ENCODE measurements at places on chromosomes 1 and 21. TPM values are rescaled to one million over a fixed set of nuclear protein-coding genes. Genes with fewer than 3 reads are reported as not detected.

Gene HMCN1
- not detected for total RNA-seq

Gene LMX1A
- total RNA-seq: not detected

GRCh38 chr1:160520582-160520981 is 2.5 kb downstream of the SLAMF6 start:
- DNase-seq: no peak

Gene NR1I3
- not detected for total RNA-seq

DNA sequence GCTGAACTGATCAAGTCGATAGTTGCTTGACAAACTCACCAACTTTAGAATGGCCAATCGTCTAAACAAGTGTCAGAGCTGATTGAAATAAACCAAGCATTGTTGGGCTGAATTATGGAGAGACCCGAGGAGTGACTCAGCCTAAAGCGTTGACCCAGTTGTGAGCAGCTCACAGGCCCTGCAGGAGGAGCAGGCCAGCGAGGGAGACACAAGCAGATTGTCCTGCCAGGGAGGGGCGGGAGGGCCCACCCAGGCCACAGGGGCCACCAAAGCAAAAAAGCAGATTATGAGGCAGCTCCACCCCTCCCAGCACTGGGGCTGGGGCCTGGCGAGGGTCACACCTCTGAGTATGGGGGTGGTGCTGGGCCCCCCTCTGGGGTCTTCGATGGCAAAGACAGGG is 10.1 kb upstream of the MATN1 start:
- DNase-seq: no peak

DNA sequence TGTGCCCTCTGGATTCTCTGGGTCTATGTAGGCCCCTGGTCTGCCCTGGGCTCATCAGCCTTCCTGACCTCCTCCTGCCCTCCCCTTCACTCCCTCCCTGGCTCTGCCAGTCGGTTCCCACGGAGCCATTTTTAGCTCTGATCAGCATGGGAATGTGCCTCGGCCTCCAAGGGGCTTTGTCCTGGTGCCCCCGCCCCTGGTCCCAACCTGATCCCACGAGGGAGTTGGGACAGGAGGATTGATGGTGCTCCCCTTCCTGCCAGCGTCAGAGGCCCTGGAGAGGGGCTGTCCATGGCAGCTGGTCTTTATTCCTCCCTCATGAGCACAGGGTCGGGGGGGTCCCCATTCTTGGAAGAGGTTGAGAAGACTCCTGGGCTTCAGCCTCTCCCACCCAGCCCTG is 24.9 kb downstream of the ETNK2 start:
- DNase-seq: no peak

Gene BARHL2
- total RNA-seq: not detected

DNA sequence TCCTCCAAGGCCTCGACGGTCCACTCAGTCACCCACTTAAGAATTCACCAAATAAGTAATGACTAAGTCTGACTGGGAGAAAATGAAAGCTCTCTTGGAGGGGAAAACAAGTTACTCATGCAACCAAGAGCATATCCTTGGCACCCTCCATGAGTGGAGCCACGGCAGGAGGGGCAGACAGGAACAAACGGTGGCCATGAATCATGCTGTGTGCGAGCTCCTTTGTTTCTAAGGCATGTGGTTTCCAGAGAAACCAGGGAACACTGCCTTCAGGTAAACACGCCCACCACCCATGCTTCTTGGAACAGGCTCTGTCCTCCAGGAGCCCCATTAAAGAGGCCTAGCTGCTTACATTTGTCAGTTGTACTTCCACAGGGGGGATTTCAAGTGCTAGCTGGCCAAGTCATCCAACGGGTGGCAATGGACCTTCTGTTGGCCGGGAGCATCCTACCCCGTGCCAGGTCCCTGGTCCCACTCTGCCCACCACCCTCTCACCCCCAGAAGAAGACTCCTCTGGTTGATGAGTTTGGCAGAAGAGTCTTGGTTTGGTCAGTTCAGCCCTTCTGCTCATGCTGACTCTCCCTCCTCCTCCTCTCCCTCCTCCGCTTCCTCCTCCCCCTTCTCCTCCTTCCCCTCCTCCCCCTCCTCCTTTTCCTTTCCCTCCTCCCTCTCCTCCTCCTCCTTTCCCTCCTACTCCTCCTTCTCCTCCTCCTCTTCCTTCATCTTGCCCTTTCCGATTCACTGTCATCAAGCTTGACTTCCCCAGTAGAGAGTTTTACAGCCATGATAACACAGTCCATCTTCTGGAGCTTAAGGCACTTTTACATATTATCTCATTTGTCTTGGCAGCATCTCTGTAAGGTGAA is 107.6 kb downstream of the CCDC185 start:
- peak; percentile 11 for DNase-seq

Gene GLMN
- 16.8 TPM for total RNA-seq

Gene ZNF362
- 5.4 TPM for total RNA-seq

DNA sequence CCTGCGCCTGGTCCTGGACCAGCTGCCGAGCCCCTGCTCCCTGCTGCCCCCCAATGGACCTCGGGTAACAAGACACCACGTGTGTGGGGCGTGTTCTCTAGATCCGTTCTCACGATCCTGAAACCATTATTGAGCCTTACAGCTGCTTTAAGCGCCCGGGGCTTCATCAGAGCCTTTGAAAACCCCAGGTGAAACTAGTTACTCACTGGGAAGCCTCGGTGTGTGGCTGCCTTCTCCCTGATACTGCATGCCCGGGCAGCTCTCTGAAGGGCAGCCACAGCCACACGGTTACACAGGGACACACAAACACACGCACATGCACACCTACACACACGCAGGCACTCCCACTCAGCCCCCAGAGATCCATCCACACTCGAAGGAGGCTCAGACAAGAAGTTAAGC is 5.3 kb downstream of the HES2 start:
- peak; percentile 79 for DNase-seq

Gene SAMD13
- total RNA-seq: 0.67 TPM

GRCh38 chr1:242886137-242886536 is 361.6 kb upstream of the PLD5 start:
- DNase-seq: no peak

Gene ADAMTS1
- total RNA-seq: not detected

DNA sequence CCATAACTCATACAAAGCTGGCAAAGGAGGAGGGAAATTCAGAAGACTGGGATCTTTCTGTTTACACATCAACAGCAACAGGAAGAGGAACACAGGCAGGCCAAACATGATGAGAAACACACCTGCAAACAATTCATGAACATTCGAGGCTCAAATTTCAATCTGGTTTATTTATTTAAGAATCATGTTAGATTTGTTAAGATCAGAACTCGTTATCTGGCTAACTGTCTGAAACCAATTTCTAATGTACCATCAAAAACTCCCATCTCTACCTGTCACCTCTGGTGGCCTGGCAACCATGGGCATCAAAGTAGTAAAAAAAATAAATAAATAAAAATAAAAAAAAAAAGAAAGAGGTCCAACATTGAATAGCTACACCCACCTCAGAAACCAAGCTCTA is 9.8 kb downstream of the LBR start:
- no peak for DNase-seq

DNA sequence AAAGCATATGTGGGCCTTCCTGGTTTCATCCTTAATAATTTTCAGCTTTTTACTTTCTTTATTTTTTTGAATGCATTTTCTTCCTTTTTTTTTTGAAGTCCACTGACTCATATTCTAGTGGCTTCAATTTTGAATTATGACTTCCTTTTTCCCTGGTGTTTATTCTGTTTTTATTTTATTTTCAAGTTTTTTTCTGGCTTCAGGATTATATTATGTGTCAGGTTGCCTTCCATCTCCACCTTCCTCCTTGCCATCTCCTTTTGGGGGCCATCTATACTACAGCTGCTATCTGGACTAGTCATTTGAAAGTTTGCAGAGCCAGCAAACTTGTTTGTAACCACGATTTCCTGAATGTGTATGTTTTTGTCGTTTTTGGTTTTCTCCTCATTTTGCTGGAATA is 117.6 kb downstream of the LEPR start:
- no peak for DNase-seq

DNA sequence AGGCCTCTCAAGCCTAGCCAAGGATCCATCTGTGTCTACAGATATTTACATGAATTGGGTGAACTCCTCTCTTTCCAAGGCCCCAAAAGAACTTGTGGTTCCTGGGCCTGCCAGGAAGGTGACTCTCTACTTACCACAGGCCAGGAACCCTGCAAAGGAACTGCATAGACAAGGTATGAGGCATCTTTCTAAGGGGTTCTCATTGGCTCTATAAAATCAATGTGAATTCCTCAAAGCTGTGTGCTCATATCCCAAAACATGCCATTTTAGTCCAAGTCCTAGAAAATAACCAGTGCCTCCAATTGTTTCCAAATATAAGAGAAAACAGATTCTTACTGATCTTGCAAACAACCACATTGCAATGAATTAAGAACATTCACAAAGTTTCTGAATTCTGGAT is 39.9 kb upstream of the RGL1 start:
- DNase-seq: no peak

Gene SHE
- not detected for total RNA-seq

DNA sequence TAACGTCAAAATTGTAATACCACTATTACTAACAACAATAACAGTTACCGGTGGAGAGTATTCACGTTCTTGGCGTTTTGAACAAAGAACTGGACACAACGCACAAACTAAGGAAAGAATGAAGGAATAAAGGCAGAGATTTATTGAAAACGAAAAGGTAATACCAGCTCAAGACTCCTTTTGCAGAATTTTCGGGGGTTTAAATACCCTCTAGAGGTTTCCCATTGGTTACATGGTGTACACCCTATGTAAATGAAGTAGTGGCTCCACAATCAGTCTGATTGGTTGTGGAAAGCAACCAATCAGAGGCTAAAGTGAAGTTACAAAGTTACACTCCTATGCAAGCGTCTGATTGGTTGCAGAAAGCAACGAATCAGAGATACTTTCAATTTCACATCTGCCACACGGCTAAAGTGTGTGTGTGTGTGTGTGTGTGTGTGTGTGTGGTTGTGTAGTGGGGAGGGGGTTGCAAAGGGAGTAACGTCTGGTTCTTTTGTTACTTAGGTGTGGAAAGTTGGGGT is 1.1 kb upstream of the GTF2B start:
- peak; percentile 32 for DNase-seq

- peak; percentile 84 for DNase-seq
These were observed 17.3 kb downstream of the CA6 start for GRCh38 chr1:8962812-8963530.

- DNase-seq: no peak
These were observed 8.1 kb upstream of the KHDRBS1 start for GRCh38 chr1:32005522-32005921.

GRCh38 chr1:216054600-216054999 is 368.6 kb downstream of the USH2A start:
- no peak for DNase-seq

GRCh38 chr1:212450331-212450881 is 17.7 kb downstream of the NENF start:
- no peak for DNase-seq

GRCh38 chr1:192445839-192446489 is 129.2 kb downstream of the RGS21 start:
- DNase-seq: peak; percentile 71

GRCh38 chr1:110561596-110561995 is 42.6 kb upstream of the KCNA10 start:
- no peak for DNase-seq

DNA sequence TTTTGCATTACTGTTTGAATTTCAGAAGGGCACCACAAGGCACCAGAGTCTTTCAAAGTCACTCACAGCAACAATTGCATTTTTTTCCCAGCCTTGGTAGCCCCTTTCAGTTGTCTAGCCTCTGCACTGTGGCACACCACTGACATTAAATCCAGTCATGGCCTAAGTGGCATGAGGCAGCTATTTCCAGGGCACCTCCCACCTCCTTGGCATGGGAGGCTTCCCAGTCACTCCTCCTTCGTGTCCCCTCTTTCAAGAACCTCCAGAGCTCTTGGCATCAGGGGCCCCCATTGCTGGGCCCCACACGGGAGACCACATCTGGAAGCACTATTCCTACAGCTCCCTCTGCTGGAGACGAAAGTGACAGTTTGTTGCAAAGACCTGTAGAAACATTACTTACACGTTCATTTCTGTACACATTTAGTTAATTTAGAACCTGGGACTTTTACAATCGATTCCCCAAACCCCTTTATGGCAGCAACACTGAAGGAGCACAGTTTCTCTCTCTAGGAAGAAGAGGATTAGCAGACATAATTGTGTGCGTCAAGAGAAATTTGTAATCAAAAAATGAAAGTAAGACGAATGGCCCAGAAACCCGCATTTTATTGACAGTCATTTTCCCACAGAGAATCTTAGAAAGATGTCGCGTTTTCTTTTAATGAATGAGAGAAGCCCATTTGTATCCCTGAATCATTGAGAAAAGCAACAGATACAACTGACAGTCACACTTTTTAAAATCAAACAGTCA is 5.7 kb upstream of the CHD5 start:
- DNase-seq: peak; percentile 58

- no peak for DNase-seq
These were observed 29.0 kb downstream of the PTAFR start for GRCh38 chr1:28147264-28148094.

DNA sequence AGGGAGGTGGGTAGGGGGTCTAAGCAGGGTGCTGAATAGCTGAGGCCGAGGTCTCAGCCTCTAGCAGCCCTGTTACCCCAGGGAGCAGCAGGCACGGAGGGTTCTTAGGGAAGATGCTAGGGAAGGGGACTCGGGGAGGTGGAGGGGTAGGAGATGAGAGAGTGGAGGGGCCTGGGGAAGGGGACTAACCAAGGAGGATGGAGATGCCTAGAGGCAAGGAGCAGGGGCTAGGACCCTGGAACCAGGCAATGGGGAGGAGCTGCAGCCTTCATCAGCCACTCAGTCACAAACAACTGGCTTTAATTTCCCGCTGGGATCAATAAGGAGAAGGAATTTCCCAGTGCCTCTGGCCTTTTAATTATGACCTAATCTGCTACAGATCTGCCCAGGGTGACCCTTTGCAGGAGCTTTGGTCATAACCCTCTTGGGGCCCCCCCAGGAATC is 2.9 kb upstream of the CRABP2 start:
- no peak for DNase-seq

DNA sequence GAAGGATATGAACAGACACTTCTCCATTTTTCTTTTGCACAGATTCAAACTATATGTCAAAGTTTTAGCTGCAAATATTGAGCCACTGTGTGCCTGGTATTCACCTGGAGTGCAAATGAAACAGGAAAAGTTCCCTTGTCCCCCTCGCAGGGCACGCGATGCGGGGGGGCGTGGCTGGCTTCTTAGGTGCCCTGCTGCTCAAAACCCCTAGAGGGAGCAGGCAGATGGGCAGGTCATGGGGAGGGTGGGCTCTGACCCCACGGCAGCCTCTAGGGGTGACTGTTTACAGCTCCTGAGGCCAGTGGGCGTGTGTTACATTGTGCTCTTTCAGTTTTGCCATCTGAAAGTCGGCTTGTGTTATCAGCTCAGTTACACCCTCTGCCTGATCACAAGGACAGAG is 931.2 kb upstream of the B3GALT2 start:
- DNase-seq: peak; percentile 4

DNA sequence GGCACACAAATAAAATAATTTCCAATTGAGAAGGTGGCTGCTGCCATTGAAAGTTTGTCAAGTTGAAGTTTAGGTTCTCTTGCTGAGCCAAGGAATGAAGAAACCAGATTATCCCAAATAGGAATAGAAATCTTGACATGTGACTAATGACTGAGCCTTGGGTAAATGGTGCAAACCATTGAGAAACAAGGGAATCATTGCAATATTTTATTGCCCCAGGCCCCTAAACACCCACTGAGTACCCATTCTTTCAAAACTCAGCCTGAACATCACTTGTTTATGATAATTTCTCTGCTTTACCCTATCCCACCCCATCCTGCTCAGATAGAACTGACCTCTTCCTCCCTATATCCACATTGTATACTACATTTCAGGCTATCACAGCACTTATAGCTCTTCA is 46.6 kb upstream of the VTCN1 start:
- no peak for DNase-seq

Gene KCNQ4
- total RNA-seq: 0.38 TPM

All from activated CD8-positive, alpha-beta T cell treated with anti-CD3 and anti-CD28 coated beads for 36 hours (primary cell).